ENCODE measurements at places on chromosomes 2 and 18.

- no peak for DNase-seq
These were observed 68.4 kb downstream of the MCFD2 start for GRCh38 chr2:46847185-46847710.

- no peak for DNase-seq
These were observed 268.0 kb downstream of the MREG start for GRCh38 chr2:215745331-215745730.

- DNase-seq = no peak
These were observed 205.7 kb upstream of the ZSWIM2 start for GRCh38 chr2:187054501-187055319.

- DNase-seq = no peak
These were observed 5.0 kb downstream of the NAPG start for GRCh38 chr18:10530852-10531251.

- no peak for DNase-seq
These were observed 22.0 kb upstream of the NFATC1 start for GRCh38 chr18:79373736-79374135.

- no peak for DNase-seq
These were observed 464.9 kb downstream of the CDH2 start for GRCh38 chr18:27712066-27712465.
